OCI-LY7 (cell line): ENCODE measurements at places on chromosomes 1 and 21. TPM values are rescaled to one million over a fixed set of nuclear protein-coding genes. Genes with fewer than 3 reads are reported as not detected.

The MNDA gene
- not detected in 2 replicates for total RNA-seq

The KCNT2 gene
- not detected in 2 replicates for total RNA-seq

The CFHR5 gene
- total RNA-seq = not detected in 2 replicates

The ZBTB37 gene
- 23.7 and 23.9 TPM in 2 replicates for total RNA-seq

The IGSF21 gene
- 0.17 TPM in 1 of 2 replicates, not detected in the other for total RNA-seq

The ECM1 gene
- total RNA-seq = 2.7 and 3.8 TPM in 2 replicates

The RIPPLY3 gene
- not detected in 2 replicates for total RNA-seq

The PRKAA2 gene
- not detected in 2 replicates for total RNA-seq

The PTPN22 gene
- 53.5 and 63.0 TPM in 2 replicates for total RNA-seq

The OR2L8 gene
- not detected in 2 replicates for total RNA-seq

The EFNA3 gene
- total RNA-seq = 4.8 and 10.8 TPM in 2 replicates

The CR1L gene
- not detected in 2 replicates for total RNA-seq

The TDRKH gene
- 21.1 and 22.8 TPM in 2 replicates for total RNA-seq

The LCA5L gene
- total RNA-seq = 1.8 and 2.3 TPM in 2 replicates

The CYP2J2 gene
- not detected in 2 replicates for total RNA-seq

The CEP85 gene
- total RNA-seq = 47.1 and 53.6 TPM in 2 replicates

The LMX1A gene
- total RNA-seq = not detected in 2 replicates

The S100A12 gene
- total RNA-seq = not detected in 2 replicates

The GSTM3 gene
- not detected in 2 replicates for total RNA-seq

The DIO1 gene
- total RNA-seq = not detected in 2 replicates

The PGLYRP4 gene
- total RNA-seq = not detected in 2 replicates

The BEND5 gene
- not detected in 2 replicates for total RNA-seq

The ZNF697 gene
- total RNA-seq = not detected in 2 replicates

The AMY1B gene
- total RNA-seq = not detected in 2 replicates

The LEPR gene
- 0.68 and 1.0 TPM in 2 replicates for total RNA-seq

The IL12RB2 gene
- not detected in 2 replicates for total RNA-seq

The MFSD2A gene
- 11.0 and 13.4 TPM in 2 replicates for total RNA-seq

The TBX15 gene
- total RNA-seq = not detected in 2 replicates

The TOE1 gene
- total RNA-seq = 22.1 and 24.4 TPM in 2 replicates

The NTMT2 gene
- total RNA-seq = not detected in 2 replicates

The MANEAL gene
- total RNA-seq = 18.2 and 20.0 TPM in 2 replicates

The IL22RA1 gene
- total RNA-seq = not detected in 2 replicates

The FCRL2 gene
- total RNA-seq = 6.6 and 8.1 TPM in 2 replicates

The COP1 gene
- total RNA-seq = 76.9 and 92.6 TPM in 2 replicates

The TMEM234 gene
- 17.5 and 24.5 TPM in 2 replicates for total RNA-seq

The LCE1B gene
- not detected in 2 replicates for total RNA-seq

The CYP4A11 gene
- not detected in 2 replicates for total RNA-seq

The RUNX3 gene
- total RNA-seq = 39.5 and 41.1 TPM in 2 replicates

The AIRE gene
- total RNA-seq = not detected in 2 replicates

The PHLDA3 gene
- total RNA-seq = not detected in 2 replicates

The SPRR2F gene
- total RNA-seq = not detected in 2 replicates

The OPRD1 gene
- not detected in 2 replicates for total RNA-seq

The AGMAT gene
- total RNA-seq = 0.29 and 0.39 TPM in 2 replicates

The KRTAP11-1 gene
- total RNA-seq = not detected in 2 replicates

The RRP1B gene
- 67.6 and 74.5 TPM in 2 replicates for total RNA-seq

The PAX7 gene
- not detected in 2 replicates for total RNA-seq

The RPTN gene
- not detected in 2 replicates for total RNA-seq
